Fibroblast of lung (primary cell): ENCODE measurements at places on chromosomes 5 and 9. TPM values are rescaled to one million over a fixed set of nuclear protein-coding genes. Genes with fewer than 3 reads are reported as not detected.

DNA sequence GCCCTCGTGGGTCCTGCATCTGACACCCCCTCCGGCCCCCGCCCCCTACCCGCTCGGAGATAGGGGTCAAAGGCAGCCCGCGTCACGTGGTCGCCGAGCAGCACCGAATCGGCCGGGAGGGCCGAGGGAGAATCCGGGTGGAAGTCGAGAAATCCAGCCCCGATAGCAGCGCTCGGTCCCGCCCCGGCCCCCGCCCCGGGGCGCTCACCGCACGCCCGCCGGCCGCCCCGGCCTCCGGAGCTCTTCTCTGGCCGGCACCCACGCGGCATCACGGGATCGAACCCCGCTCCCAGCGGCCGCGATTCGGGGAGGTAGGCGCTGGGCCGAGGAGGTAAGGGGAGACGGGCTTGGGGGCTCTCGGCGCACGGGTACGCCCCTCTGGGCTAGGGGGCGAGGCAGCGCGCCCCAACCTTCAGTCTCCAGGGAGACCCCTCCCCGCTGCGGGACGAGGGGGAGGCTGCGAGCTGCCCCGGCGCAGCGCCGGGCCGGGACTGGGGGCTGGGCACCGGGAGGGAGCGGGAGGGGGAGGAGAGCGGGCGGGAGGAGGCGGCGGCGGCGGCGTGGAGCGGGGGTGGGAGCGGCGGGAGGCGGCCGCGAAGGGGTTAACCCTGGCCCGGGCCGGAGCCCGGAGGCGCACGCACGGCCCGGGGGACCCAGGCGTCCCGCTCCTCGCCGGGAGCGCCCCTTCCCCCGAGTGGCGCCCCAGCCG, 22.1 kb upstream of the NDST1 start:
- peak; percentile 58 for DNase-seq

GRCh38 chr9:134320126-134320867, 6.0 kb upstream of the RXRA start:
- DNase-seq = no peak

- no peak for DNase-seq
These were observed 4.4 kb upstream of the NFIB start for GRCh38 chr9:14318361-14318760.

DNA sequence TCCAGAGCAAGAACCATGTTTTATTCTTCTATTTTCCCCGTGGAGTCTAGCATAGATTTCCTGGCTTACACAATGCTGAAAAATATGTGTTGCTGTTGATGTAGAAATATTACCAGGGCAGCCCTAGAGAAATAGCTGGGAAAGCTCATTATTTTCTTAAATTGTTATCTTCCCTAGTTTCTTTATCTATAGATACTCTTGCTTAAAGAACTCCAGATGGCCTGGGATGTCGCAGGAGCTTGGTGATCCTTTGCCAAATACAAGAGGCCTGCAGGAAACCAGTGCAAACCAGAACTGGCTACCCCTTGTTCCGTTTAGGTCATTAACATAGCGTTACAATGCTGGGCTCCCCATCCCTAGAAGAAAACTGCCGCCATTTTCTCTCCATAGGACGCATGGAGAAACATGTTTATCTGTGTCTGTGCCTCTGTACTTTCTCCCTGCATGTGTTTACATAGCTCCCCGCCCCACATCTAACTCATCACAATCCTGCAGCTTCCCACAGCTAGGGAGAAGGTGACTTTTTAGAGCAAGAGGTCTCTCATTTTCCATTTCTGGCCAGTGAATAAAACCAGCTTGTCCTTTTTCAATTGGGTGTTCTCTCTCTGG, 6.4 kb downstream of the PRLR start:
- no peak for DNase-seq

- no peak for DNase-seq
These were observed 1609.7 kb upstream of the CDH9 start for GRCh38 chr5:28648108-28648507.

Gene C8G
- total RNA-seq = 1.2 TPM in 1 of 2 replicates, not detected in the other
